ENCODE measurements at places on chromosomes 4 and X.

- no peak for DNase-seq
Observed at GRCh38 chr4:113858924-113859323, 97.4 kb upstream of the CAMK2D start.

- DNase-seq = no peak
Observed at GRCh38 chr4:30912098-30912714, 192.0 kb downstream of the PCDH7 start.

DNA sequence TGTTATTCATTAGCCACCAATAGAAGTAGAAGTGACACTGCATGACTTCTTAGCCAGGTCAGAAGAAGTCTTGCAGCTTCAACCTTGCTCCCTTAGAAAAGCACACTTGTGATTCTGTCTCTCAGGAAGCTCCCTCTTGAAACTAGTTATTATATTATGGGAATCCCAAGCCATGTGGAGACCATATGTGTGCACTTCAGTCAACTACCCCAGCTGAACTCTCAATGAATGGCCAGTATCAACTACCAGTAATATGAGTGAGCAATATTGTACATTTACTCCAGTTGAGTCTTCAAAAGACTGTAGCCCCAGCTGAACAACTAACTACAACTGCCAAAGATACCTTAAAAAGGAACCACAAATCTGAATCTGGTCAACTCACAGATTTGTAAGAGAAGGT is 77.1 kb upstream of the GABRA3 start:
- DNase-seq = no peak

DNA sequence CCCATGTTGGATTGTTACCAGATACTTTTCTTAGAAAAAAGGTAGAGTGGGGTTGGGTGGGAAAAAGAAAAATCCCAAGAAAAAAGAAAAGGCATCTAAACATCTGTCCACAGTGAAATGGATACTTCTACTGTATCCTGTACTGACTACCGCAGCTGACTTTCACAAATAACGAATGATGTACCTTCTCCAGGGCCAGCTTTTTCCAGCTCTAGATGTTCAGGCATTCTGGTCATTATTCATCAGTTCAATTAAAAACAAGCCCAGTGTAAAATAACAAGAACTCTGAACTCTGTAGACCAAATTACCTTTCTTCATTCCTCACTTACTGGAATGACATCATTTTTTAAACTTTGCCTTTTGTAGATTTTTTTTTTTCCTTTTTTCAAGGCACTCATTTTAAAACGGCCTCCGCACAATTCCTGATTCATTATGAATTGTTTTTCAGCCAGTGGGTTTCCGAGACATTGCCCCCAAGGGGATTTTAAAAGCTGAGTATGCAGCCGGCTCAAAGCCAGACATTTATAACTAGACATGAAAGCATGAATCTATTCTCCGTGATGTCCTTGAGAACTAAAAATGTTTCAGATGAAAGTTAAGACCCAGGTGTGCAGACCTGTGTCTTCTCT is 113.5 kb downstream of the PRKX start:
- no peak for DNase-seq

DNA sequence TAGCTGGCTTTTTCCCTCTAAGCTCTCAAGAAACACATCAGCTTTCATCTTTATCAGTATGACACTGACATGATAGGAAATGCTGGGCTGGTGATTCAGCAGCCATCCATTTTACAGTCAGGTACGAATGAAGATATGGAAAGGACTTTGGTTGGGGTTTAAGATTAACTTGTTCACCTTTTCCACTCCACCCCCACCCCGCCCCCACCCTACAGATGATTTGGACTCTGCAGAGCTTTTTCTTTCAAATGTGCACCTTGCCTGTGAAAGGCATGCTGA is 132.6 kb downstream of the AKAP4 start:
- no peak for DNase-seq

GRCh38 chr4:48134081-48134480 is at the start of gene TXK:
Gene TXK, minus strand, starts transcription at chr4:48134250. Its CDS starts 80 bp downstream, at chr4:48134170.
- DNase-seq = no peak

GRCh38 chr4:140188975-140189374 is 35.0 kb upstream of the MAML3 start:
- peak; percentile 66 for DNase-seq

DNA sequence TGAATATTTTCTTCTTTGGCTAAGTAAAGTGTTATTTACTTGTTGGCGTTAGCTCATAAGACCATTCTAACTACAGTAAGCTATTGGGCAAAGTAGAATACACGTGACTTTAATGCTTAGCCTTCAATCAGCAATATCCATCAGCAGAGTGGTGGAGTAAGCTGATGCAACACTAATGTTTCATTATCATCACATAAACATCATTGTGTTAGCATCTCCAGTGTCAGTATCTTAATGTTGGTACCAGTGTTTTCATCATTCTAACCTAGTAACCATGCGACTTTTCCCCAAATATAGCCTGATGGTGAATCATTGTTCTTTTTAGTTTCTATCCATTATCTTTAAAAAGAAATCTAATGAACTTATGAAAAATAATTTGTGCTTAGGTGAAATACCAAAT is 48.5 kb downstream of the APOOL start:
- DNase-seq = no peak

DNA sequence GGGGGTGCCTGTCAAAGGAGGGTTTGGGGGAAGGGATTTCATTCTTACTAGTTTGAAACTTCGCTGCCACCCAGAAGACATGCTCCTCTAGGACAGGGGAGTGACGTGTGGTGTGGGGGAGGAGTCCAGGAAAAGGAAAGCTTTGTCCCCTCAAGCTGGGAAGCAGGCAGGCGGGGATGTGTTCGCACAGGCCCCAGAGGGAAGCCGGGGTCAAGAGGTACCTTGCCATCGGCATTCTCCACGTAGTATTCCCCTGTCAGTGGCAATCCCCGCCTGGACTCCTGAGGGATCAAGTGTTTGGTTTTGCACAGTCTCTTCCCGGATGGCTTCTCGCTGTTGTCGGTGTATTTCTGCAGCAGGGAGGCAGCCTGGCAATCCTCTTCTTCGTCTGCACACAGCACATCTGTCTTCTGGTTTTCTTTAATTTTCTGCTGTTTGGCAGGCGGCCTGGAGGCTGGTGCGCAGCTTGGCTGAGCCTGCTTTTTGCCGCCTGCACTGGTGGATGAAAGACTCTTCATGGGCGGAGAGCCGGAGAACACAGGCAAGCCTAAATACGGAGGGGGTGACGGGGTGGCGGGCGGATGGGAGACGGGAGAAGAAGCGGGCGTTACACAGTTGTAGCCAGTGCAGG is 35.1 kb downstream of the BCOR start:
- DNase-seq = peak; percentile 46

DNA sequence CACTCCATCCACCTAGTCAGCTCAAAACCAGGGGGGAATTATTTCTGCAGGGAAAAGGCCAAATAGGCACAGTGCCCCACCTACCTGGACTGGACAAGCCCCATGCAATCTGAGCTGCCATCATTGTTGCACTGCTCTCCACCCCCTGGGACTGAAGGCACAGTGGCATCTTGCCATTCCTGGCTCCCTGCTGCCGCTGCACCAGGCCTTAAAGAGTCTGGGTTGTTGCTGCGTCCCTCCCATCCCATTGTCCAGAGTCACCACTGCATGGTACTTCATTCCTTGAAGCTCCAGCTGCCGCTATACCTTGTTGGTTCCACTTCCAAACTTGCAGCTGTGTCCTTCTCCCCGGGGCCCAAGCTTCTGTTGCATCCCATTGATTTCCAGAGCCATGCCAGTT is 629.7 kb downstream of the STIM2 start:
- DNase-seq = no peak

DNA sequence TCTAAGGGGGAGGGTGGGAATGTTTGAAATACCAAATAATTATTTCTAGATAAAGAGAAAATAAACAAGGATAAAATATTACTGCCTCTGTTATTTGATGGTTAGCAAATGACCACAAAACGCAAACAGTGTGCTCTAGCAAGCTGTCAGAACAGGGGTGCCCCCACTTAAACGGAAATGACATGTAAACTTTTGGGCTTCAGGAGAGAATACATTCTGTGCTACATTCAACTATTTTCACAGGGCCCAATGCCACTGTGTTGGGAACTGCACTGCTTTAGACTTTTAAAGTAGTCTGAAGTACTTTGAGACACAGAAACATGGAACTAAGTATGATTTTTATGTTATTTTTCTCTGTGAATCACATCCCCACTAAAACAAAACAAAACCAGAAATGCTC is 14.1 kb downstream of the CD40LG start:
- no peak for DNase-seq

GRCh38 chr4:152486429-152487389 is 49.2 kb downstream of the FBXW7 start:
- DNase-seq = no peak

DNA sequence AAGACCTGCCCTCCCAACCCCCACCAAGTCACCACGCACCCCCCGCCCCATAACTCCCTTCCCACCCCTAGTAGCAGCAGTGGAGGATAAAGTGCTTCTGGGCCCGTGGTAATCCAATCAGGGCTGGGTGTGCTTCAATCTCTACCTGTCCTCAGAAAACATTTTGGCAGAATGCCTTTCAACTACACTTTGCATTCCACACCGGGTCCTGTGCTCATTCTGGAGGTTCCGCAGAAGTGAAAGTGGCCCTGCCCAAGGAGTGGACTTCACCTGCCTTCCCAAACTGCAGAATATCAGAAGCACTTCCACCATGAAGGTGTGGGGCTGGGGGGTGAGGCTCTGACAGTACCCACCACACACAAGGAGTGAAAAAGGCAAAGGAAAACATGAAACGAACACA is 322.3 kb downstream of the DHX15 start:
- DNase-seq = no peak

Data from aorta (tissue), 5 donors.